ENCODE measurements at places on chromosomes 2 and 18.

DNA sequence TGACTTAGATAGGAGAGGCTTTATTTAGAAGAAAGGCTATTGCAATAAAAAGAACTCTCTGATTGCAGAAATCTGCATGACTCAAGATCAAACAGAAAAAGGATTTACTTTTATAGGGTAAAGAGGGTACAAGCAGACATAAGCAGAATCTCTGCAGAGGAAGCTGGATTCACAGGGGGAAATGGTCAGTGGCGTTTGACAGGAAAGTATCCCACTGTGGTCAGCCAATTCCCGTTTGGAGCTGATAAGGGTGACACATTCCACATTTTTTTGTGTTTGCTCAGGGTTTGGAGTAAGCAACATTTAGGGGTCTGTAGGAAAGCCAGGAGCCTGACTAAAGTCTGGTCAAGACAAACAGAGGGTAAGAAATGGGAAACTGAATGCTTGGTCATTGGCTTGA is 23.9 kb upstream of the SCYGR5 start:
- DNase-seq, result no peak

GRCh38 chr2:135386993-135387392 is 144.0 kb downstream of the ZRANB3 start:
- no peak for DNase-seq

- no peak for DNase-seq
Measured at GRCh38 chr2:118197011-118197675, 108.9 kb downstream of the INSIG2 start.

GRCh38 chr2:236545814-236546480 is 23.7 kb upstream of the ACKR3 start:
- no peak for DNase-seq

DNA sequence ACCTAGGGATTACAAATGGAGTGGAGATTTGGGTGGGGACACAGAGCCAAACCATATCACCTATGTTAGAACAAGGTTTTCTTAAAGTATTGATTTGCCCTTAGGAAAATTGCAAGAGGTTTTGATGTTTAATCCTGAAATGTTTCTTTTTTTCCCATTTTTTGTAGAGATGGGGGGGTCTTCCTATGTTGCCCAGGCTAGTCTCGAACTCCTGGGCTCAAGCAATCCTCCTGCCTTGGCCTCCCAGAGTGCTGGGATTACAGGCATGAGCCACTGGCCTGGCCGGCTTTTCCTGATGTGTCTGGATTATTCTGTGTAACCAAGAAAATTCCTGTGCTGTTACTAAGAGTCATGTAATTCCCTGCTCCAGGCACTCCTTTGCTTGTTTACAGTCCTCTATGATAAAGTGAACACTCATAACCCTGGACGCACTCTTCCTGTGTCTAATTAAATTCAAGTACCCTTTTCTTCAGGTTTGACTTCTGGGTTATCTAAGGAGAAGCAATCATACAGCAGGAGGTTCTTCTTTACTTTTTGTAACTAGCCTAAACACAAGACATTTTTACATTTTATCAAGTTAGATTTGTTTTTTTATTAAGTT is 15.0 kb upstream of the CTDP1 start:
- DNase-seq, result no peak

DNA sequence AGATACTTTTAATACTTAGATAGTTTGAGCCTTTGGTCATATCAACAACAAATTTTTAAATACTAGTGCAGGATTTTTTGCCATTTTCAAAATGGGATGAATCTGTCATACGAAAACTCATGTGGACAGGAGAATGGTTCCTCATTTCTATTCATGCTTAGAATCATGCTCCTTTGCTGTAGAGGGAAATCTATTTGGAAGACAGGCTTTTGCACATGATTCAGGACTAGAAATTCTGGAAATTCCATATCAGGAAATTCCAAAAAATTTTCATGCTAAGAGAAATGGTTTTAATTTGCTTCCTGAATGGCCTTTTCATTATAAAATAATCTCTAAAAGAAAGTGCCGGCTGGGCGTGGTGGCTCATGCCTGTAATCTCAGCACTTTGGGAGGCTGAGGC is 39.3 kb downstream of the MOGAT1 start:
- no peak for DNase-seq

DNA sequence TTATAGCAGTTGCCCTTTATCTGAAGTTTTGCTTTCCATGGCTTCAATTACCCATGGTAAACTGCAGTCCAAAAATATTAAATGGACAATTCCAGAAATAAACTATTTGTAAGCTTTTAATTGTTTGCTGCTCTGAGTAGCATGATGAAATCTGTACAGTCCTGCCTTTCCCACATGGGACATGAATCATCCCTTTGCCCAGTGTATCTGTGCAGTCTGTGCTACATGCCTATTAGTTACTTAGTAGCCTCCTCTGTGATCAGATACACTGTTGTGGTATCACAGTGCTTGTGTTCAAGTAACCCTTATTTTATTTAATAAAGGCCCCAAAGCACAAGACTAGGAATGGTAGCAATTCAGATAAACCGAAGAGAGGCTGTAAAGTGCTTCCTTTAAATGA is 810.6 kb upstream of the PIK3C3 start:
- no peak for DNase-seq
